ENCODE measurements at places on chromosomes 1 and 21.

DNA sequence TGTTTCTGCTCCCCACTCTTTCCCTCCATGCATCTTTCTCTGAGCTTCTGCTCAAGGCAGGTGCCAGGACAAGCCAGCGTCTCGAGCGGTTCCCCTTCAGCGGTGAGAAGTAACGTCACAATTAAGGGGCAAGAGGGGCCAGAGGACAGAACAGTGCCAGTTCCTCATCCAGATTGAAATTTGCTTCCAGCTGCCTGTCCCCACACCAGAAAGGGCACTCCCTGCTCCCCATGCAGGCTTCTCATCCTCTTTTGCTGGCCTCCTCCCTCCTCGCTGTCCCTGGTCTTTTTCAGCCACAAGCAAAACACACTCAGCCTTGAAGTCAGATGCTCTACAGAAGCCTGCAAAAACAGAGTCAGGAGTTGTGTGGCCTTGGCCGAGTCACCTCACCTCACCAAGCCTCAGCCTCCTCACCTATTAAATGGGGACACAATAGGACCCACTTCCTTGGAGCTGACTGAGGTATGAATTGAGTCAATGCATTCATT, 35.0 kb upstream of the ECE1 start:
- no peak for DNase-seq

DNA sequence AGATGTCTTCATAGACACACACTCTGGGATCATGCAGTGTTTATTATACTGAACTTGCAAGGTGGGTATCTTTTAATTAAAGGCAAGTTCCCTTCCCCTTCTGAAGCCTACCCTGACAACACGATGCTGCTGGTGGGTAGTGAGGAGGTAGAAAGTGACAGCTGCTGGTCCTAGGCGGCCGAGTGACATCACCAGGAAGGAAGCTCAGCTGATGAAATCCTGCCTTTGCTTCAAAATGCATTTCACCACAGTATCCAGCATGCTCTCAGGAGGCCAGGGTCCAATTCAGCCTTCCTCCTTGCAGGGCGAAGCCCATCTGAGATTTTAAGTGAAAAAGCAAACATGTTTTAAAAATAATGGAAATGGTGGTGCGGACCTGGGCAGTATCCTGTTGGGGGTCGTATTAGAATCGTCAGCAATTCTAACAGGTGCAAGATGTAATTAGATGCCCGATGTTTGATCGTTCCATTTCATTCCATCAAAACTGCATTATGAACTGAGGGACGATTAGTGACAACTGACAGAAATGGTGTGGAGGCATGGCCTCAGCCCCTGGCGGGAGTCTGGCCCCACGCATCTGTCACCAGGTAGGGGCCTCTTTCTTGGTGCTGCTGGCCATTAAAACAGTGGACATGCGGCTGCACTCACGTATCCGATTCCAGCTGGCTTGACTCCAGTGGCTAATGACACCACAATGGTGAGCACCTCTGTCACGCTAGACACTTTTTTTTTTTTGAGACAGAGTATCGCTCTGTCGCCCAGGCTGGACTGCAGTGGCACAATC, 324.8 kb upstream of the C1orf174 start:
- no peak for DNase-seq

GRCh38 chr1:220315070-220315839, 43.0 kb upstream of the RAB3GAP2 start:
- no peak for DNase-seq

DNA sequence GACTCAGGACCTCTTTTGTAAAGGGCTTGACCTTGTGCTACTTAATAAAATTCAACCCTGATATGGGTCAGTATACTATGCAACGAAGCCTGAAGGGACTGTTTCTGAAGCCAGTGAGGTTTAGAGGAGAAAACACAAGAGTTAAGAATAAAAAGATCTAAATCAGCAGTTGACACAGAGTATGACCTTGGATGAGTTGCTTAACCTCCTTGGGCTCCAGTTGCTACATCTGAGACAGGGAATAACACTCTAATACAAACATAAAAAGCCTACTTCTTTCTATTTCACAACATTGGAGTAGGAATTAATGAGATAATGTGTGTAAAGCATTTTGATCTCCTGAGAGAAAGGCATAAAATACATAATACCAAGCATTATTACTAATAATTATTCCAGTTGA, 882.4 kb upstream of the ADGRL2 start:
- no peak for DNase-seq

- DNase-seq = no peak
Measured at GRCh38 chr1:159799446-159799985, 2.6 kb upstream of the FCRL6 start.

GRCh38 chr1:58363585-58363984, 182.9 kb downstream of the OMA1 start:
- DNase-seq = no peak

- no peak for DNase-seq
Measured at GRCh38 chr1:89322402-89322801, 41.5 kb upstream of the GBP6 start.

DNA sequence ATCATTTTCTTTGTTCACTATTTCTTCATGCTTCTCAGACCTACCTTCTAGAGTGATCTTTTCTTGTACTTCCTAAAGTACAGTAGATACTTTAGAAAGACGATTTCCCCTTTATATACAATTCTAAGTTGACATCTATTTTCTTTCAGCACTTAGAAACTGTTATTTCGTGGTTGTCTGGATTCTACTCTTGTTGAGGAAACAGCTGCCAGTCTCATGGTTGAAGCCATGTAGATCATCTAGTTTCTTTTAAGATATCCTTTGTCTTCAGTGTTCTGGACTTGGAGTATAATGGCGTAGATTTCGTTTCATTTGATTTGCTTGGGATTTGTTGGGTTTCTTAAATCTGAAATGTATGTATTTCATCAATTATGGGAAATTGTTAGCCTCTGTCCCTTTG, 67.6 kb downstream of the PKN2 start:
- no peak for DNase-seq

GRCh38 chr1:244010191-244010590, 40.9 kb upstream of the ZBTB18 start:
- DNase-seq = peak; percentile 3

DNA sequence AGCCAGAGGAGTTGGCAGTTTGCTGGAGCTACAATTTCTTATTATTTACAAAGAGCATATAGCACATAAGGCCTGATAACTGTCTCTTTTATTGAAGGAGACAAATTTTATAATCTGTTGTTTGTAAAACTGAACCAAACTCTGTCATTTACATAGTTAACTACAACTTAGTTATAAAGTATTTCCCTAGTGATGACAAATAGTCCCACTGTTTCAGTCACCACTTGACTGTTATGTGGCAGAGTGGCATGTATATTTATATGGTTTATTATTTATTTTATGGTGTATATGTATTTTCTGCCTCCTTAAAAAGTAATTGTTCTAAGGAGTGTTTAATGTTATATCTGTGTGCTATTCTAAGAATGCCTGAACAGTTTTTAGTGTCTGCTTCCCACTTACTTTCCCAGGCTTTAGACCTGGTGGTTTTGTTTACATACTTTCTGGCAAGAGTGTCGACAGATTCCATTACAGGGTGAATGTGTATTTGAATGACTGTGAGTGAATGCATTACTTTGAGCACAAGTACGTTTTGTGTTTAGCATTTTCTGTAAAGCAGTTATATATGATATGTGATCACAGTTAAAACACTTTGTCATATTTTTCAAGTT, 10.0 kb downstream of the TSEN15 start:
- DNase-seq = no peak

GRCh38 chr1:26067432-26067911, at the start of gene TRIM63:
TRIM63 (minus strand) TSS chr1:26067630; CDS start chr1:26067494, 136 bp downstream.
- no peak for DNase-seq

- DNase-seq = no peak
Measured at GRCh38 chr21:45537746-45538291, 4.4 kb downstream of the SLC19A1 start.

DNA sequence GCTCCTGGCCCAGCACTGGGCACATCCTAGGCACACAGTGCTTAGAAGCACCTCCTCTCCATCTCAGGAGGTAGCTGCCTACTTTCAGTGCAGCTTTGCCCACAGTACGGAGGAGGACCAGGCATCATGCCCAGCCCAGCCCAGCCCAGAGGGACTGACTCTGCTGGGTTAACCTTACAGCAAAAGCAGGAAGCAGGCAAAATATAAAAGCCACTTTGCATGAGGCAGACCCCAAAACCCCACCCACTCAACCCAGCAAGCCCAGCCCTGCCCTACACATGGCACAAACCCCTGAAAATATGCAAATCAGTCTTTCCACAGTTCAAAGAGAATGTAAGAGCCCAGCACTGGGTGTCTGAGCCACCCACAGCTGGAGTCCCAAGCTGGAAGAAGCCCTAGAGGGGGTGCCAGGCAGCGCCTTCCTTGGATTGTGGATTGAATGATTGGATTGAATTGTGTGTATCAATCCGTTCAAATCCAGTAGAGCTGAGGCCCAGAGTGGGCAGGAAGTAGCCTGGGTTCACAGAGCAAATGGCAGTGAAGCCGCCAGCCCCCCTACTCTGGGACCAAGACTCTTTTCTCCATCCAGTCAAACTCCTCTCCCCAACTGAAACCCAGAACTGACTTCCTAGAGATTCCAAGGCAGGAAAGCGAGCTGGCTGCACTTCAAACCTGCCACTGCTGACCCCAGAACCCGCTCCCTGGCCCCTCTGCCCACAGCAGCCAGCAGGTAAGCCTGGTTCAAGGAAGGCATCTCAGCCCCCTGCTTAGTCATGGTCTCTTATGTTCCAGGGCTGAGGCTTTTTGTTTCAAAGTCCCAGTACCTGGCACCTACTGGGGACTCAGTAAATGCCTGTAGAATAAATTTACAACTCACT, 117.7 kb downstream of the LACTBL1 start:
- no peak for DNase-seq

DNA sequence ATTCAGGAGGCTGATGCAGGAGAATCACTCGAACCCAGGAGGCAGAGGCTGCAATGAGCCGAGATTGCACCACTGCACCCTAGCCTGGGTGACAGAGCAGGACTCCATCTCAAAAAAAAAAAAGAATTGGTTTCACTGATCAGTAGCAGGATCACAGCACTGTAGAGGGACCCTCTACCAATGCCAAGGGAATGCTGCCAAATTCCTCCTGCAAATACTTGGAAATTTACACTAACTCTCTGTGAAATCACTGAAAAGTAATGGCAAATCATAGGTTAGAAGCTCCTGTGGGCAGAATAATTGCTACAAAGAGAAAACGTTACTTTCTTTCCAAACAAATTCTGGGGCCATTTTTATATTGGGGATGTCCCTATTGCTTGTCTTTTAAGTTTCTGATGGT, 6.7 kb upstream of the GPR25 start:
- DNase-seq = no peak

DNA sequence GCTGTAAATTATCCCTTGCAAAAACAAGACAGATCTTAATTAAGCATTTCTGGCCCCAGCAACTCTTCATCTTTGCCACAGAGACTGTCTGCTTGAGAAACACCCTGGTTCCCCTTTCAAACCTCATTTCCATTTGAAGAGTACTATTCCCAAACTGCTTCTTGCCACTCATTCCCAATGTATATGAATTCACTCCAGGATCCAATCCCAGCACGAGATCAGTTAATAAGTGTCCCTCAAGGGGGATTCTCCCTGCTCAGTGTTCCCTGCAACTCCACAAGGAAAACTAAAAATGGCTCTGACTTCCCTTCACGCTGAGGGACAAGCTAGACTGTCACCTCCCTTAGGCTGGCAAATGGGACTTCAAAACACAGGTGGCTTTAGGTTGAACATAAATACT, 173.2 kb downstream of the SIPA1L2 start:
- no peak for DNase-seq

GRCh38 chr1:161827786-161828185, 61.7 kb downstream of the ATF6 start:
- no peak for DNase-seq

DNA sequence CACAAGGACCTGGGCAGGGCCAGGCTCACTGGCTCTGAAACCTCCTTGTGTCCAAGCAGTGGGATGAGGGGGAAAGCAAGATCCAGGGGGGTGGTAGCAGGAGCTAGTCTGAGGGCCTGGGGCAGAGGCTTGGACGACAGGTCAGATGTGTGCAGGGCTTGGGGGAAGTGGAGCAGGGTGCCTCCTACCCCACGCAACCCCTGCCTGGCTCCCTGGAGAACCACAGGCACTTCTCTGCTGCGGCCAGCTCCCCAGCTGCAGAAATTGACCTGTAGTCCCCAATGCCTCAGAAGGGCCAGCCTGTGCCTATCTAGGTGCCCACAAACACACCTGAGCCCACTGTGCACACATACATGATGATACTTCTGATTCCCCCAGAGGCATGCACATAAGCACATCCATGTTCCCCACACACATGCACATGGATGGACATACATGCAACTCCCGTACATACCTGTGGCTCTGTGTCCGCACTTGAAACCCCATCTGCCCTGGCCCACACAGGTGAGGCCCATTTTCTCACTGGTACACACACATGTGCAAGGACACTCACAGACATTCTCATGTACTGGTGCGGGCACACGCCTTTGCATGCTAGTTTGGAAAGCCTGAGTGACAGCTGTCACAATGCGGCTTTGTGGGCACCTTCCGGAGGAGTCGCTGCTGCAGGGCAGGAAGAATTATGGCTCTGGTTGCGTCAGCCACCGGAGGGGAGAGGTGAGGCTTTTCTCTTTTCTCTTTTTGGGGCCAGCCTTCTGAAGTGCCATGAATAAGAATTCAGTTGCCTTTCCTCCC, 247.2 kb upstream of the CSF3R start:
- DNase-seq = no peak

DNA sequence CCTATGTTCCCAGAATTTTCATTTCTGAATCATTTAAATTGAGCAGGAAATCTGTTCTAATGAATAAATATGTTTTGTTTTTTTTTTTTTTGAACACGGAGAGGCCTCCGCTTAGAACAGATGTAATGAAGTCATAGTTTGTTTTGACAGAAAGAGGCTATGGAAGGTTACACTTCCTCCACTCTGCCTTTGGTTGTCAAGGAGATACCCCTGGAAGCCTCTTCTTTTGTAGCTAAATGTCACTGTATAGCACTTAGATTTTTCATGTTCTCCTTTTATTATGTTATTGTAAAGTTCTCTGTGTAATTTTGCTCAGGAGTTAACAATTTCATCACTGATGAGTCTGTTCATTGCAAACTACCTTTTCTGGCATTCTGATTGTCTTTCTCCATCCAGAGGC, 22.7 kb upstream of the GNG12 start:
- no peak for DNase-seq

GRCh38 chr1:213330281-213330680, 279.2 kb downstream of the RPS6KC1 start:
- DNase-seq = no peak
